Activated T-cell treated with anti-CD3 and anti-CD28 coated beads, Interleukin-2, amount 50 U/mL, for 4 hours (primary cell): ENCODE measurements at places on chromosomes 3 and 15. TPM values are rescaled to one million over a fixed set of nuclear protein-coding genes. Genes with fewer than 3 reads are reported as not detected.
A peak's percentile ranks its signal among the peaks of the same experiment; 100 is the strongest.

- no peak for DNase-seq
Observed at GRCh38 chr15:79960502-79961212, 10.3 kb downstream of the BCL2A1 start.

SUSD5 gene
- not detected for total RNA-seq

GRM7 gene
- not detected for total RNA-seq

GRCh38 chr3:4340077-4340410, 36.9 kb downstream of the SETMAR start:
- DNase-seq = no peak

DNA sequence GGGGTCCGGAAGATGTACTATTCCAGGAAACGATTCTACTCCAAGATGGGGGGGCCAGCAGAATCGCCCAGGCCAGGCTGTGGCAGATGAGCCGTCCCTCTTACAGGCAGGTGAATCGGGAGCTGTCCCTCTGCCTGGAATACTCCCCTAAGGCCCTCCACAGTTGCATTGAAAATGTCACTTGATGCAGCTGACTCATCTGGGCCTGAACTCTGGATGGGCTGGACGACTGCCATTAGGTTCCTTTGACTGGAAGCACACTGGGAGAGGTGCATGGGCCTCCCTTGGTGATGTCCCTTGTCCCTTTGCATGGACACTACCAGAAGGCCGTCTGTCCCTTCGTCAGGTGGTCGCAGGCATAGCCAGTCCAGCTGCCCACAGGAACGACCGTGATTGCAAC, 69.6 kb upstream of the HRH1 start:
- no peak for DNase-seq

DNA sequence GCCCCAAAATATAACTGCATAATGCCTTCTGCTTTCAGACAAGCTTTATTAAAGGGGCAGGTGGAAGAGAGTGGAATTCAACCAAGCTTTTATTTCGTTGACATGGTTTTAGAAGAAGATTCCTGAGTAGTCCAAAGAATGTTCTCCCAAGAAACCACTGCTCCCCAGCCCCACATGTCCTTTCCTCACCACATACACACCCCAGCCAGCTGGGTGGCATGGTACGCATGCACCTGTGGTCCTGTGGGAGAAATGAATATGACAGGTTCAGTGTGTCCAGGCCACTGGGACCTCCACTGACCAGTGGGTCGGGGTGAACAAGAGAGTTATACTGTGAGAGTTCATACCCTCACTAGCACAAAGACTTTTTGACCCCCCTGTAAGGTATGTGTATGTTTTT, 30.2 kb downstream of the ARID3B start:
- no peak for DNase-seq

DNA sequence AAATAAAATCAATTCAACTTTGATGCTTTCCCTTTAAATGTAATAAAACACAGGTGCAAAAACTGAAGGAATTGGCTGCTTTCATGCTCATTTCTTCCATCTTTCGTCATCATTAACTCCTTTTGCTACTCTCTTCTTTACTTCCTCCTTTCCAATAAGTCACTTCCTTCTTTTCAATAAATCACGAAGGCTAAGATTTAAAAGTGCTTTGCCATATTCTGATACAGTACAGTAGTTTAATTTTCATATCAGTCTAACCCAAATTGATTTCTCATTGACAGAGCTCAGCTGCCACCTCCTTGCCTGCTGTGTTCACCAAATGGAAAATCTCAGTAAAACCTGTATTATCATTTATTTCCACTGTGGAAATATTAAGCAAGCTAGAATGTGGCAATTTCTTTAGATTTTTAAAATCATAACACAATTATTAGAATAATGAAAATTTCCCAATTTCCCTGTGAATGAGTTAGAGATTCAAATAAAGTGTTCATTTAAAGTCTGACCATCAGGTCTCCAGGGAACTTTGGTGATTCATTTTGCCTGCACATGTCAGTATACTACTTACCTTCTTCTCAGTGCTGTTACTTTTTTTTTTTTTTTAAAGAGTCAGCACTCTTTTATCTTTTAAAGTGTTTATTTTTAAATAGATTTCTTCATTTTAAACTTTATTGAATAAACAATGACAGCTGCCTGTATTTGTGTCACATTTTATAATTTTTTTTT, 41.6 kb downstream of the NANOGP8 start:
- DNase-seq = no peak

MRPL46 gene
- 50.0 TPM for total RNA-seq

ISLR2 gene
- not detected for total RNA-seq

DNA sequence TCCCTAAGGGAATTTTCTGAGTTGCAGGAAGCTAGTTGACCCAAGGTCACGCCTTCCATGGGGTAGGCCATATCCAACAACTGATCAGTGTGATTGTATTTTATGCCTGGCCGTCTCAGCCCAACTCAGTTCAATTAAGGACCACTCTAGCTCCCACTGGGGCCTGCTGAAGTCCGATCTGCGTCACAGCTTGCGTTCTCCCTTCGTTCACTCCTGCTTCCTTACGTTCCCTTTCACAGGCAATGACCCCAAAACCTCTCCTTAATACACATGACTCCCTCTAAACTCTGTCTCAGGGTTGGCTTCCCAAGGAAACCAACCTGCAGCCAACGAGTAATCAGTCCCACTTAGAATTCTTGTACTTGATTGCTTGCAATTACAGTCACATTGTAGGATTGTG, 428.0 kb downstream of the RBMS3 start:
- DNase-seq = no peak

GRCh38 chr3:101898752-101899169, 49.4 kb downstream of the NFKBIZ start:
- no peak for DNase-seq

GRCh38 chr3:141644931-141645330, 93.2 kb upstream of the RNF7 start:
- DNase-seq = peak; percentile 62

DNA sequence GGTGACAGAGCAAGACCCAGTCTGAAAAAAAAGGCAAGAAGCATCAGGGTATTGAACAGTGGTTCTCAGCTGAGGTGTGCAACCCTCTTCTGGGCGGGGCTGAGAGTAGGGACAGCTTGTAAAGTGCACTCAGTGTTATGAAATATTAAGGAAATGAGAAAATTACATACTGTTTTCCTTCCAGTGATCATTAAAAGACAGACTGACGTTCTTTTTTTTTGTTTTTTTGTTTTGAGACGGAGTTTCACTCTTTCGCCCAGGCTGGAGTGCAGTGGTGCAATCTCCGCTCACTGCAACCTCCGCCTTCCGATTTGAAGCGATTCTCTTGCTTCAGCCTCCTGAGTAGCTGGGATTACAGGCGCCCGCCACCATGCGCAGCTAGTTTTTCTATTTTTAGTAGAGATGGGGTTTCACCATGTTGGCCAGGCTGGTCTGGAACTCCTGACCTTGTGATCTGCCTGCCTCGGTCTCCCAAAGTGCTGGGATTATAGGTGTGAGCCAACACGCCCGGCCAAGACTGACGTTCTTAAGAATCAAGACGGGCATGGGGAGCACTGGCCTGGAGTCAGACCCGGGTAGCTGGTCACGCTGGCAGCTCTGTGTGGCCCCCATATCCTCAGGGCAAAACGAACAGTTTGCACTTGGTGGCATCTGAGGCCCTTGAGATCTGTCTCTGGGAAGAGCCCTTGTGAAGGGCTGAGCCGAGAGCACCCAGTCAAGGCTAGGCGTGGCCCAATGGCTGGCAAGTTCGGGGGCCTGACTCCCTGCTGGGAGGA, 11.4 kb downstream of the MAN2A2 start:
- DNase-seq = no peak

RPP25 gene
- total RNA-seq = 13.3 TPM

- no peak for DNase-seq
Observed at GRCh38 chr3:127954640-127955039, 39.6 kb downstream of the KBTBD12 start.

GRCh38 chr3:168973206-168973605, 690.3 kb downstream of the MECOM start:
- no peak for DNase-seq

PRICKLE2 gene
- not detected for total RNA-seq

- DNase-seq = no peak
Observed at GRCh38 chr3:52408466-52408865, 36.4 kb downstream of the SEMA3G start.

TMEM207 gene
- total RNA-seq = not detected

DNA sequence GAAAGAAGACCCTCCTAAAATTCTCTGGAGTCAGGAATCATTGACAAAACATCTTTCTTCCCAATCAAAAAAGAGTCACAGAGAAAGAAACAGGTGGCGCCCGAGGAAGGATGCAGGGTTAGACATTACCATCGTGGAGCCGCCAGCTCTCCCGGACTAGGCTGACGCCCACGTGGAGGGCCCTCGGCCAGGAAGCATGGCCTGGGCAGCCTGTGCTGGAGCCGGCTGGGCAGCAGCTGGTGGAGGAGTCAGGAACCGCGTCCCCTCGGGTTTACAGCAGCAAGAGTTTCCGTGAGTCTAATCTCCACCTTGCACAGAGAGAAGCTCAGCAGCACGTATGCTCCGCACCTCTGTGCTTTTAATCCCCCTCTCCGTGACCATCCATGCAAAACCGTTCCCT, 533.7 kb upstream of the ATP11B start:
- DNase-seq = no peak

DNA sequence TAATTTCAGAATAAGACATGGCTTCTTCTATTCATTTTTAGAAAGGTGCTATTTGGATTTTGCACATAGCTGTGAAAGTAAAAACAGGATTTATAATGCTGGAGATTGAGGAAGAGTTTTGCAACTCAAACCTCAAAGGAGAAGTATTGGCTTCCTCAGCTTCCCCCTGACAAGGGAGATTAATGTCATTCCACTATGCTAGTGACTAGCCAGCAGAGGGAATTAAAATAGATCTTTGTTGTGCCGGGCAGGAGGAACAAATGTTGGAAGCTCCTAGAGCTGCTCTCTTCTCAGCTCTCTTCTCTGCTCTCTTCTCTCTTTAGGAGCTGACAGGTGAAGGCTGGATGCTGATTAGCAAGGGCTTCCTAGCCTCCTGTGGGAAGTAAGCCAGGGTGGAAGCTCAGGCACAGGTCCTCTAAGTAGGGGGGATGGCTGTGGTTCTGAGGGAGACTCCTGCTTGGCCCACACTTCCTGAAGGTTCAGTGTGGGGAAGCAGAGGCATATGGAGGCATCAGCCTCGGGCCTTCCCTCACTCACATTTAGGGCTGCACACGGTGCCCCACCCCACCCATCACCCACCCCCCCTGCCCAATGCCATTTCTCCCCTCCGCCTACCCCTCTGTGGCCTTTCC, 29.6 kb downstream of the CX3CR1 start:
- DNase-seq = no peak

HIGD2B gene
- total RNA-seq = not detected

KLHL25 gene
- total RNA-seq = 3.8 TPM

DNA sequence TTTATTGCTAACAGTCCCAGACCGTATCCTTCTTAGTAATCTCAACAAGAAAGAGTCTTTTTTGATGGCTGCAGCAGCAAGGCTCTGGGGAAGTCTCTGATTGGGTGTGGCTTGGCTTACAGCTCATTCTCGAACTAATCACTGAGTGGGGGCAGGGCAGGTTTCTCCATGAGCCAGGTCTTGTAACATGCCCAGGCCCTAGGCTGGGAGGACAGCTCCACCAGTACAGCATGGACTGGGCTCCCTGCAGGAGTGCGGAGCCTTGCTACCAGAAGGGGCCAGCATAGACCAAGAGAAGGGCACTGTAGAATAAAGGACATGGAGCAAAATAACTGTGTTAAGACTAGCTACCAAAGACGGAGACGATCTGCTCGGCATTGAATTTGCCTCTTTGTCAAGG, 7.2 kb downstream of the CD276 start:
- no peak for DNase-seq

EFHB gene
- total RNA-seq = 0.71 TPM

GRCh38 chr15:48131324-48131723, 10.5 kb downstream of the SLC24A5 start:
- DNase-seq = no peak

GRCh38 chr15:45442507-45443135, 64.3 kb upstream of the GATM start:
- no peak for DNase-seq

PXK gene
- 30.1 TPM for total RNA-seq

DNA sequence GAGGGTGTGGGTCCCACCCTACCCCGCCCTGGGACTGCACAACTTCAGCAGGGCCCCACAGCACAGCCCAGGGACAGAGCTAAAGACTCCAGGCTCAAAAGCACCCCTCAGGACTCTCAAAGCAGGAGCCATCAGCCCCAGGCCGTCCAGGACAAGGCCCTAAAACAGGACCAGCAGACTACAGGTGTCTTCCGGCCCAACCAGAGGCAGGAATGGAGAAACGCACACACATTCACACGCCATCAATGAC, 26.1 kb downstream of the ATRIP start:
- DNase-seq = no peak

DNA sequence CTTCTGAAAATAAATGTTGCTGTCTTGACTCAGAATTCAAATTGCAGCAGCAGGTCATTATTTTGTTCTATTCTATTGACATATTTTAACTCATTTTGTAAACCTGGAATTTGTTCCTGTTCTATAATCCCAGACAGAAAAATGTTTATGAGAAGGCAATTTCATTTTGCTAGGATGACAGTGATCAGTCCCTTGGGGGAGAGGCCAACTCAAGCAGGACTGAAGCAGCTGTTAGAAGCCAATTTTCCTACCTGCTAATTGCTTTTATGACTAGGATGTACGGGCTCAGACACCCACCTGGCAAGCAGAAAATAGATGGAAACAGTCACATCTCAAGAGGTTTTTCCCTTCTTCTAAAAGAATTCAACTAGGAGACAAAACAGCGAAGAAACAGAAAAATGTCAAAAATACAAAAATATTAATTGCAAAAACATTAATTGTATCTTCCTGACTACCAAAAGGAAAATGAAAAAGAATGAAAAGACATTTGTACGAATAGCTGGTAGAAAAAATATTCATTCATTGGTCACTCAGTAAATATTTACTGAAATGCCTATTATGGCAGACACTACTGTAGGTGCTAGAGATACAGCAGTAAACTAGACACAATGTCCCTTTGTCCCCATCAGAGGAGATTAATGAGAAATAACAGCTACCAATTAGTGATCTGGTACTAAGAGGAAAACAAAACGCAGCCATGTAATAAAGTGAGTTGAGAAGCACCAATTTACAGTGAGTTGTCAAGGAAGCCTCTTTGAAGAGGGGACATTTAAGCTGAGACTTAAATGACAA, 73.5 kb downstream of the PEAK1 start:
- no peak for DNase-seq

DNA sequence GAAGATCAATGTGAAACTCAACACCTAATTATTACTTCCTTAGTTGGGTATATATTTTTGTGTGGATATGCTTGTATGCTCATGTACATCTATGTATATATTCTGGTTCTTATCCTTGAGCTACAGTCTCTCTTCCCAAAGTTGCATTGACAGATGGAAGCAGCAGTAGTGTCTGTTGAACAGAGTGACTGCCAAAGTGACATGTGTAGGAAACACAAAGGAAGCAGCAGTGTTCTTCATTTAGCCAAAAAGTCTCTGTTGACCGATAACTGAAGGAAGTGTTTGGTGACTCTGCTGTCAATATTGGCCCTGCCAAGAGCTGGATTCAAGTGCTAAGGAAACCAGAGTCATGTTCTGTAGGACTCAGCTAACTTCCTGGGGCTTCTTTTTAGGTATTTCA, 123.8 kb downstream of the C3orf70 start:
- no peak for DNase-seq
